ENCODE measurements at places on chromosomes 2 and 18.

DNA sequence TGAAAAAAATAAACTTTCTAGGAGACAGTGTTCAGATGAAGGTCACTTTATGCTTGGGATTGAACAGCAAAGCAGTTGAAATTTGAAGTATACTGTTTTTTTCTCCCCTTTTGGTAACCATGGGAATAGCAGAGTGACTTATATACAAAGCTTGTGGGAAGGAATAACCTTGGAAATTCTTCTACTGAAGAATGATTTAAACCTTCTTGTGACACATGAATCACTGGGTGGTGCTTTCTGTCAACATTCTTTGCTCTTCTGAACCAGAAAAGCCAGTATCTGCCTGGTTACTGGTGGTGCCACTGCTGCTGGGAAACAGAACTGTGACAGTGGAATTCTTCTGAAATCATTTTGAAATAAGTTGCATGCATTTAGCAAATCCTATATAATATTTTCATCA lies 39.4 kb upstream of the RND3 start:
- DNase-seq: no peak

DNA sequence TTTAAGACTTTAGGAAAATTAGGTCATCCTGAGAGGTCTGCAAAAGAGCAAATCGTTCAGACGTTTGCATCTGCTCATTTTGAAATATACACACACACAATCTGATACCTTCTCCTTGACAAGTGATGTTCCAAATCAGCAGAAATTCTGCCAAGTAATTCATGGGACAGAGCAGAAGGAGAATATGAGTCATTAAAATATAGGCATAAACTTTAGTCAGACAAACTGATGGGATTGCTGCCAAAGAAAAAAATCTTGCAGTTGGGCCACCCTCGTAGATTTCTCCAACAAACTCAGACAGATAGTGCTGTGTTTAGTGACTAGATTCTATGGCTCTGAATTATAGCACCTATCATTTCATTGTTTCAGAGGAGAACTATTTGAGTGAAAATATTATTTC lies 336.3 kb downstream of the NYAP2 start:
- DNase-seq: no peak

GRCh38 chr2:160440888-160441287 lies 52.7 kb downstream of the RBMS1 start:
- no peak for DNase-seq

DNA sequence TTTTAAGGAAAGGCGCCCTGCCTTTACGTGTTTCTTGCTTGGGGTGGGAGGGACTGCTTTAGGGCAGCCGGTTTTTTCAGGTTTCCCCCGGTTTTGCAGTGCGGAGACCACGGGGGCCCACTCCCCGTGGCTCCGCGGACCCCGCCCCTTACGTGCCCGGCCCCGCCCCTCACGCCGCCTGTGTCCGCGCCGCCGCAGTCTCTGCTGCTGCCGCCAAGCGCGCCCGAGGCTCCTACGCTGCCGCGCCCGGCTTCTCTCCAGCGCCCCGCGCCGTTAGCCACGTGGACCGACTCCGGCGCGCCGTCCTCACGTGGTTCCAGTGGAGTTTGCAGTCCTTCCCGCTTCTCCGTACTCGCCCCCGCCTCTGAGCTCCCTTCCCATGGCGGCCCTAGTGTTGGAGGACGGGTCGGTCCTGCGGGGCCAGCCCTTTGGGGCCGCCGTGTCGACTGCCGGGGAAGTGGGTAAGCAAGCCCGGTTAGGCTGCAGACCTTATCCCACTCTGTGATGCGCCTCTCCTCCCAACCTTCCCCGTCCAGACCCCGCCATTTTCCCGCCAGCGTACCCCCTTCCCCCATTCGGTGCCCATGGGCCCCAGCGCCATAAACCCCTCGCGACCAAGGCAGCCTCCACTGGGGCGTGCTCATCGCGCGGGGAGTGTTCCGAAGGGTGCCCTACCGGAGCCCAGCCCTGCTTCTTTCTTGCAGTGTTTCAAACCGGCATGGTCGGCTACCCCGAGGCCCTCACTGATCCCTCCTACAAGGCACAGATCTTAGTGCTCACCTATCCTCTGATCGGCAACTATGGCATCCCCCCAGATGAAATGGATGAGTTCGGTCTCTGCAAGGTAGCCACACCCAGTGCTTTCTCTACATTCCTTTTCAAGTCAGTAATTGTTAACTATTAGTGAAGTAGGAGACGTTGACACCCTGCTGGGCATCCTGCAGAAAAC lies at the start of gene CAD:
CAD (plus strand) TSS at position 197 of the 949 bp plus-strand sequence; CDS start at position 380, 183 bp downstream.
- DNase-seq: peak; percentile 95

GRCh38 chr2:40405465-40405864 lies 46.4 kb downstream of the SLC8A1 start:
- DNase-seq: no peak

DNA sequence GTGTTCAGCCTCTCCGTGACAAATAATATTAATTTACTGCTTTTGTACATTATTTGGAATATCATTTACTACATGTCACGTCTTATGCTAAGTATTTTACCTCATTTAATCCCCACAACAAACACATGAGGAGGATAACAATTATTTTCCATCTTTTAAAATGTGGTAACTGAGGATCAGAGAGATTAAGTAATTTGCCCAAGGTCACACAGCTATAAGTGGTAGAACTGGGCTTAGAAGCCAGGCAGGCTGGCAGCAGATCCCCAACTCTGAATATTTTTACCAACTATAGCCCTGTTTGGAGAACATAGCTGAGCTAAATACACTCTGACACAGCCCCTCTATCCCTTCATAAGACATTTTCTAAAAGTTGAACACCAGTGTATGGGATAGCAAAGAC lies 24.1 kb downstream of the AP1S3 start:
- DNase-seq: no peak

- no peak for DNase-seq
Observed at GRCh38 chr2:41241325-41242000, 789.6 kb upstream of the SLC8A1 start.

- peak; percentile 52 for DNase-seq
Observed at GRCh38 chr2:177148477-177149154, 64.0 kb upstream of the HNRNPA3 start.

DNA sequence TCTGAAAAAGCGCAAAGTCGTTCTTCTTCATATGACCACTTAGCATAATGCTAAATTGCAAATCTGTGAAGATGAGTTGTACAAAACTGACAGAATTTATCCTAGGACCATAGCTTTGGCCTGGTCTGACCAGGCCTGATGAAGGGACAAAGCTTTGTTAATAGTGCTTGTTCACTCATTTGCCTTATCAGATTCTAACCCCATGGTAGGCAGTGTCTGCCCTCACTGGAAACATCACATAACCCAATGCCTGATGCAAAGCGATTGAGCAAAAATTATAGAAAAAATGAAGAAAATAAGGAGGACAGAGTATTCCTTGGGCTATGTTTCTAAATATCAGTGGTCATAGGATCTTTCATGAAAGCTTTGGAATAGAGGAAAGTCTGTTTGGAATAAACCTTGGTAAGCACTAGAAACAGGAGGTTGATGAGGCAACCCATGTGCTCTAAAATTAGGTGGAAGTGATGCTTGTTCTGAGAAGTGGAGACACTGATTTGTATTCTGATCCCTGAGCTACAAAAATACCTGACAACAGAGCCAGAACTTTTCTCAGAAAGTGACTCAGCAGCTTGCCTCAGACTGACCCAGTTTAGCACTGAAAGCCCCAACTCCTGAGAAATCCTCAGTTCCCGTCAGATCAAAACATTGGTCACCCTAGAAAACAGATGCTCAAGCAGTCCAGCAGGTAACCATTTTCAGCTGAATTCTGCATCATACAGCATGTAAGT lies 131.4 kb upstream of the MAPRE2 start:
- no peak for DNase-seq

GRCh38 chr2:39403311-39403710 lies 33.8 kb downstream of the MAP4K3 start:
- no peak for DNase-seq

- DNase-seq: no peak
Observed at GRCh38 chr2:151857650-151858049, 29.4 kb upstream of the ARL5A start.

Data from GM13976 (cell line).